ENCODE measurements at places on chromosomes 1 and 21. TPM values are rescaled to one million over a fixed set of nuclear protein-coding genes. Genes with fewer than 3 reads are reported as not detected.

The UBIAD1 gene
- total RNA-seq, result 24.0 TPM

The SPRR1A gene
- total RNA-seq, result not detected

The CFAP126 gene
- total RNA-seq, result not detected

The NBPF14 gene
- total RNA-seq, result 13.2 TPM

The VWA5B1 gene
- total RNA-seq, result not detected

The SPRR3 gene
- not detected for total RNA-seq

The MAP1LC3C gene
- total RNA-seq, result not detected

The CD1C gene
- total RNA-seq, result 0.25 TPM

The CGN gene
- 1.9 TPM for total RNA-seq

The SLC35F3 gene
- total RNA-seq, result 3.5 TPM

The NSL1 gene
- total RNA-seq, result 34.9 TPM

The HSD11B1 gene
- 0.59 TPM for total RNA-seq

The GALNT2 gene
- total RNA-seq, result 42.3 TPM

The THBS3 gene
- 11.1 TPM for total RNA-seq

The OR2T29 gene
- total RNA-seq, result not detected

The TMEM269 gene
- total RNA-seq, result 0.32 TPM

The PLCH2 gene
- total RNA-seq, result 6.0 TPM

The THAP3 gene
- total RNA-seq, result 19.0 TPM

The IKBKE gene
- 14.3 TPM for total RNA-seq

The TEKT2 gene
- total RNA-seq, result 0.20 TPM

The LRRN2 gene
- not detected for total RNA-seq

The MLLT11 gene
- 4.8 TPM for total RNA-seq

The NMNAT2 gene
- total RNA-seq, result not detected

The C1orf226 gene
- 0.07 TPM for total RNA-seq

The ADCY10 gene
- not detected for total RNA-seq

The DNMT3L gene
- total RNA-seq, result not detected

The TTLL10 gene
- not detected for total RNA-seq

The C8B gene
- not detected for total RNA-seq

All from activated CD8-positive, alpha-beta T cell treated with anti-CD3 and anti-CD28 coated beads for 36 hours (primary cell).